CD8-positive, alpha-beta T cell (primary cell): ENCODE measurements at places on chromosomes 3 and 15.
A peak's percentile ranks its signal among the peaks of the same experiment; 100 is the strongest.

GRCh38 chr3:130582457-130583153 lies 65.6 kb downstream of the COL6A6 start:
- no peak for DNase-seq

DNA sequence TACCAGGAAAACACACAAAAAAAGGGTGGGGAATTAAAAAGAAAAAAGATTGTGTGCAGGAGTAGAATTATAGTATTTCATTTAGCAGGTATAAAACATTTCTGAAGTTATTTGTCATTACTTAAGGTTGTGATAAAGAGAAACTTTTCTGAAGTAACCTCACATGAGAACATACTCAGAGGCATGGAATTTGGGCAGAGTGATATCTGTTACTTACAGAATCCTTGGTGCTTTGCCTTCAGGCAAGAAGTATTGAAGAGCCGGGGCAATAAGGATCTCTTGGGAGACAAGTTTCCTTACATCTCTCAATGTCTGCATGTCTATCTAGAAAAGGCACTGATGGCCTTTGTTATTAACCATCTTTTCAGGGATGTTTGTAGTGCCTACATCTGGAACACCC lies 179.7 kb upstream of the ROBO1 start:
- no peak for DNase-seq

GRCh38 chr3:108488631-108489030 lies 21.8 kb downstream of the MYH15 start:
- DNase-seq: no peak

DNA sequence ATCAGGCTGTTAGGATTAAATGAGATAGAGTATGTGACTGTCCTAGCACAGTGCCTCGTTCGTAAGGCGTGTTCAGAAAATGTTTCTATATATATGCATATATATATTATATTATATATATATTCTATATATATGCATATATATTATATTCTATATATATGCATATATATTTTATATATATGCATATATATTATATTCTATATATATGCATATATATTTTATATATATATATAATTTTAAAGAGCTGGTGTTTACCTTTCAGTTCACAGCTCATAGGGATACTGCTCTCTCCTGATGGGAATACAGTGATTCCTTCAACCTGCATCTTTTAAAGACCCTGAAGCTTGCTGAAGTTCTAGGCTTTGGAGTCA lies 702 bp downstream of the NDUFB4 start:
- DNase-seq: no peak

DNA sequence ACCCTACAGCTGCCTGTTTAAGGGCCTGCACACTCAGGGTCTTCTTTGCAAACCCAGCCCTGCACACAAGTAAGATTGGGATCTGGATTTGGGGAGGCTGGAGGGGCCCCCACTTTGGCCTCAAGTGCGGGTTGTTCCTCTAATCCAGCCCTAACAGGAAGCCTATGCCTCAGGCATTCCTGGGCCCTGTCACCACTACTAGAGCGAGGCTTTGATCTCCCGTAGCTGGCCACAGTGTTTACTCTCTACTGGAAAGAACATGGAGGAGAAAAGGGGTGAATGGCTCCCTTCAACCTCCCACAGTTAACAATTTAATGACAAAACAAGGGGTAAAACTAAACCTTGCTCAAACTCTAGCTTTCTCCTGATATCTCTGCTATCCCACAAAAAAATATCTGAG lies 48.4 kb downstream of the DZIP1L start:
- DNase-seq: no peak

DNA sequence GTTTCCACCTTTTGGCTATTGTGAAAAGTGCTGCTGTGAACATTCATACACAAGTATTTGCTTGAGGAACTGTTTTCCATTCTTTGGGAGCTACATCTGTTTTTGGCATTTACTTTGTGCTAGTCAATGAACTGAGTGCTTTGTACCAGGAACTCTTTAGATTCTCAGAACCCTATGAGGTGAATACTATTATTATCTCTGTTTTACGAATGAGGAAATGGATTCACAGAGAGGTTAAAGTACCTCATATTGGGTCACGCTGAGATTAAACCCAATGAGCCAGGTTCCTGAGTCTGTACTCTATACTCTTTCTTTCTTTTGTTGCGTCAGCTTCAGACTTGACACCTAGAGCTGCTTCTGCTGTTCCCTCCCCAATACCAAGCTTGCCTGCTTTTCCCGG lies 358.1 kb downstream of the CNTN4 start:
- no peak for DNase-seq

GRCh38 chr3:142112601-142113000 lies 36.7 kb downstream of the TFDP2 start:
- no peak for DNase-seq

DNA sequence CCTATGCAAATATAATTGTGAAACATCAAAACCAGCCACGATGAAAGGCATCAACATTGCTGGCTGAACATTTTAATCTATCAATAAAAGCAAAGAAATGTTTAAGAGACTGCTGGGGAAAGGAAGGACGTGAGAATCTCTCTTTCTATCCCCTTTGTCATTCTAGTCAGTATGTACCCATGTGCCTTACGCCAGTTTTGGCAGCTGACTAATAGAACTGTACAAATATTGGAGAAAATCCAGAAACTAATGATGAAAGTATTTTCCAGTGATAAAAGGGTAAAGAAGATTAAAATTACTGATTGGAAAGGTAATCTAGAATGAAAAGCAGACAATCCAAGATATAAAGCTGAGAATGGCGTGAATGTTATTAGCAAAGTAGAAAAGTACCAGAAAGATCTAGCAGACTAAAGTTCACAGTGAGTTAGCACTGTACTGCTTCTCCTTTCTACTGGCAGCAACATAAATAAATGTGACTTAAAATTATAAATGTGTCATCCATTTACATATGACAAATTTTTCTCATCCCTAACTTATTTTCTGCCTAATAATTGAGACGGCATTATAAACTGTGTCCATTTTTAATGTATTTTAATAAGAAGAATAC lies 401.9 kb upstream of the CNTN4 start:
- no peak for DNase-seq

GRCh38 chr3:36175113-36175812 lies 205.0 kb upstream of the STAC start:
- no peak for DNase-seq

DNA sequence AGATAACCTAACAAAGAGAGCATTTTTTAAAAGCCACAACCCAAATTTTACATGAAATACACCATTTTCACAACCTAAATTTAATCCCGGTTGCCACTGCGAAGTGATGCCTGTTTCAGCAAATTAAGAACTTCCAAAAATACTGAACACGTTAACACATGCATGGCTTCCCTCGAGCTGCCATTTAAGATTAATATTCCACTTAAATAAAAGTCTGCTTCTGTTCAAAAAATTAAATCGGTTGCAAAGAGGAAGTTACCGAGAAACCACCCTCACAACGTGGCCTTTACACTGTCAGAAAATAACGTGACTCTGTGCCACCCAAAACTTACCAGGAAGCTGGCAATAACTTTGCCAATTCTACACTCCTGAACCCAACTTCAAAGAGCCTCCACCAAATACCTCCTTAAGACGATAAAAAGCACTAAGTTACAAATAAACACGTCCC lies 1.2 kb downstream of the TBL1XR1 start:
- peak; percentile 26 for DNase-seq

DNA sequence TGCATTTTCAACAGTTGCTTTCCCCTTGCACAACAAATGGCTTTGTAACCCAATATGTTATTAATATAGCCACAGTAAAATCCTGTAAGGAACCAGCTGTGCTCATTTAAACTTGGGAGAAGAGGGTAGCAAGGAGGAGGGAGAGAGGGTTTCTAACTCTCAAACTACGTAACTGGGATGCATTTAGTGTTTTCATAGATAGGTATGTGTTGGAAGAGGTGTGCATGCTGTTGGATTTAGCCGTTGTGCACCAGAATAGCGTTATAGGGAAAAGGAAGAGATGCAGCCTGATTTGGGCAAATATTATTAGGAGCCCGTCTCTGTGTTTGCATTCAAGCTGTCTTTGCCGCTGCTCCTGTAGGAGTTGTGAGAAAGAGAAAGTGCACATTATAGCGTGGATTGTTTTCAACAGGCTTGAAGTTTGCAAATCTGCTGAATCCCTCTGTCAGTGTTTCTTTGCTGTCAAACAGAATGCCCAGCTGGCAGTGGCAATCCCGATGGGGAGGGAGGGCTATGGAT lies 39.4 kb downstream of the ARPP21 start:
- DNase-seq: no peak

DNA sequence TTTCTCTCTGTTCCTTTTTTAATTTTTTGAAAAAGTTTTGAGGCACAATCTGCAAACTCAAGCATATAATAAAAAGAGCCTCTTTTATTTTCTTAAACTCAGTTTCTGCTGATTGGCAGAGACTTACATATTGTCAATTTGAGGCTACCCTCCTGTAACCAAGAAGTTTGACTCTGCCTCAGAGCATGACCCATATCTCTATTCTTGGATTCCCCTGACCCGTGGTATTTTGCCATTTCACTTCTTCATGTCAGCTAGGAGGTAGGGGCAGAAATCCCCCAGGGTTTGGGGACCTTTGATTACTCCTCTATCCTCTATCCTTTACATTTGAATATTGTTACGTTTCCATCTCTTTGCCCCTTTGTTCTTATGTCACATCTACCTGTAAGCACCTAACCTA lies 479.1 kb upstream of the ALCAM start:
- no peak for DNase-seq

DNA sequence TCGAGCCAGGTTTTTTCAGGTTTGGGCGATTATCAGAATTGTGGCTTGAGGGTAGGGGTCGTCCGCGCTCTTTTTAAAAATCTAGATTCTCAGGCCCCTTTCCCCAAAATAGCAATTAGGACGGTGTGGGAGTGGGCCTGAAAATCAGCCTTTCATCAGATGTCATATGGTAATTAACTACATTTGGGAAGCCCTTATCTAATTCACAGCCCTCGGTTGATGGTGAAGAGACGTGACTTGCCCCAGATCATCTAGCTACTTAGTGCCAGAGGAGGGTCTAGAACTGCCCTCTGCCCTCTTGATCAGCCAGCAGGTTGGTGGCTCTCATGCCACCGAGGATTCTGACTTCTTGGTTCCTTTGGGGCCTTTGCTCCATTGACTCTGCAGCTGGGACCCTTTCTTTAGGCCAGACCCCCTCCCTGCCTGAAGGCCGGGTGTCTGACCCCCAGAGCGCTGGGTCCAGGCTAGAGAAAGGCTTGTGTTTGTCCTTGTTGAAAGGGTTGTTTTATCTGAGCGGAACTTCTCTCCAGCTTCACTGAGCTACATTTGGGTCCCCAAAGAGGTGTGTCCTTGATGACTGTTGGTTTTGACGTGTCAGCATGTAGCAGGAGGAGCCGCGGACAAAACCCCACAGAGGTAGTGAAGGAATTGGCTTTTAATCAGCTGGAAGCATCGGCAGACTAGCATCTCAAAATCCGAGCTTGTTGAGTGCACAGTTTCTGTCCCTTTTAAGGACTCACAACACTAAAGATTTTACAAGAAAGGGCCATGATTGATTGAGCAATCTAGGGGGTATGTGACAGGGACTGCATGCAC lies 857 bp downstream of the AEN start:
- DNase-seq: peak; percentile 79

DNA sequence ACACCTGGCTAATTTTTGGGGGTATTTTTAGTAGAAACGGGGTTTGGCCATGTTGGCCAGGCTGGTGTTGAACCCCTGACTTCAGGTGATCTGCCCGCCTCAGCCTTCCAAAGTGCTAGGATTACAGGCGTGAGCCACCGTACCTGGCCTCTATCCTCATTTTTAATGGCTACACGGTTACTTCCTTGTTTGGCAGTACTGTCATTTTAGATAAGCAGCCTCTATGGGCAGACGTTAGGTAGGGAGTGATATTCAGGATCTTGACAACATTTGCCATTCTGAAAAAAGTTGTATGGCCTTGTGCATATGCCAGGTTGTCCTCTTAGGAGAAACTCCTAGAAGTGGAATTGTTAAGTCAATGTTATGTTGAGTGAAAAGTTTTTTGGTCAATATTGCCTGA lies 141.7 kb downstream of the ITPR1 start:
- no peak for DNase-seq

- no peak for DNase-seq
Measured at GRCh38 chr15:40511472-40512133, 40.8 kb downstream of the CHST14 start.

DNA sequence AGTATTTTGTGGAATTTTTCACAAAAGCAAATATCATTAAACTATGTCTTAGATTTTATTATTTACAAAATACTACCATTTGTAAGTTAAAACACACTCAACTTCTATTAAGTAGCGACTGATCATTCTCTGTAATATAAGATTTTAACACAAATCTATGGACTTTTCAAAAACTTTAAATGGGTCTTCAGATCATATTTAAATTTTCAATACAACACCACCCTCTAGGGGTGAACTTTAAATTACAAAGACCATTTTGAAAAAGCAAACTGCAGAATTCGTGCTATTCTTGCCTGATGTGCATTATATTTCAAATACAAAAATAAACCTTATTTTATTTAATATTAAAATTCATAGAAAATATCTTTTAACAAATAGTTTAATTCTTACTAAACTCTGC lies 8.2 kb upstream of the VGLL4 start:
- DNase-seq: no peak

DNA sequence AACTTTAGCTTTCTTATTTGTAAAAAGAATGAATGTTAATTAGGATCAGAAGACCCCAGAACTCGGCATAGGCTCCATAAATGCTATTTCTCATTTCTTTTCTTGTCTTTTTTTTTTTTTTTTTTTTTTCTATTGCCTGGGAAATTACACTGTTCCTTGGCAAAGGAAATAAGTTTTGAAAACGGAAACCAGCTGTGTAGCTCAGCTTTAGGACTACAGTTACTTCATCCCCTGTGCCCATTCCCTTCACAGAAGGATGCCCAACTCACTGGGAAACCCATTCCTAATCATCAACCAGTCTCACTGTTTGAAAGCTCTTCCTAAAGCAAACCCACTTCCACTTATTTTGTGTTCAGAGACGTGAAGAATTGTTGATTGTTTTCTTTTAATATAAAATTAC lies 254.0 kb upstream of the IL12A start:
- DNase-seq: no peak

DNA sequence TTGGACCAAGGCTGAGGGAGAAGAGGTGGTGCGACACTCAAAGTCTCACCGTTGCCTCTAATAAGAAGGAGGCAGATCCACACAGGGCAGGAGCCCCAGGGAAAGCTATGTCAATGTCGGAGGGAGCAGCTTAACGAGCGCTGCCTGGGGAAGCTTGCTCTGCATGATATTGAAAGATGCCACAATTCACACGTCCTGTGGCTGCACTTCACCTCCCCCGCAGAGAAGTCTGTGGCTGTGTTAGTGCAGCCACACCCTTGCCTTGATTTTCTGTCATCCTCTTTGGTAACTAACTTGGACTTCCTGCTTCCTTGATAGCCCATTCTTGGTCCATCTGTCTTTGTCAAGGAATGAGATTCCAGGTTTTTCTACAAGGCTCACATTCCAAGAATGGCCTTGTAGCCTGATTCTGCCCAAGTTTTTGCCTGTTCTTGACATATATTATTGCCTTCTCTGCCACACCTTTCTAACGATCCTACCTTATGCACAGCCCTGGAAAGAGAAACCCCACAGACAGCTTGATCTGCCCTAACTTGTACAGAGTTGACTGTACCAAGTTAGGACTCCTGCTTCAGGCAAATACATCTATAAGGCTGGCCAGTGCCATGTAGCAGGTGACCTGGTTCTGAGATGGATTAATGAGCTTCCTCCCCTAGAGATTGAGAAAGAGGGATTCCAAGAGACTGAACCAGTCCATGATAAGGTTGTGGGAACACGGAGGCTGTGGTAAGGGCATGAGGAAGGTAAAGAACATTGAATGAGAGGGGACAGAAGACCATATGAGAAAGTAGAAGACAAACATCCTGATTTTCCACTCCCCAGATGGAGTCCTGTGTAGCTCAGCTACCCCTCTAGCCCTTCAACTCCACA lies 153.0 kb upstream of the WNT5A start:
- no peak for DNase-seq

- no peak for DNase-seq
Measured at GRCh38 chr3:5220193-5220592, 32.7 kb downstream of the EDEM1 start.
